ENCODE measurements at places on chromosomes 6 and 20.

DNA sequence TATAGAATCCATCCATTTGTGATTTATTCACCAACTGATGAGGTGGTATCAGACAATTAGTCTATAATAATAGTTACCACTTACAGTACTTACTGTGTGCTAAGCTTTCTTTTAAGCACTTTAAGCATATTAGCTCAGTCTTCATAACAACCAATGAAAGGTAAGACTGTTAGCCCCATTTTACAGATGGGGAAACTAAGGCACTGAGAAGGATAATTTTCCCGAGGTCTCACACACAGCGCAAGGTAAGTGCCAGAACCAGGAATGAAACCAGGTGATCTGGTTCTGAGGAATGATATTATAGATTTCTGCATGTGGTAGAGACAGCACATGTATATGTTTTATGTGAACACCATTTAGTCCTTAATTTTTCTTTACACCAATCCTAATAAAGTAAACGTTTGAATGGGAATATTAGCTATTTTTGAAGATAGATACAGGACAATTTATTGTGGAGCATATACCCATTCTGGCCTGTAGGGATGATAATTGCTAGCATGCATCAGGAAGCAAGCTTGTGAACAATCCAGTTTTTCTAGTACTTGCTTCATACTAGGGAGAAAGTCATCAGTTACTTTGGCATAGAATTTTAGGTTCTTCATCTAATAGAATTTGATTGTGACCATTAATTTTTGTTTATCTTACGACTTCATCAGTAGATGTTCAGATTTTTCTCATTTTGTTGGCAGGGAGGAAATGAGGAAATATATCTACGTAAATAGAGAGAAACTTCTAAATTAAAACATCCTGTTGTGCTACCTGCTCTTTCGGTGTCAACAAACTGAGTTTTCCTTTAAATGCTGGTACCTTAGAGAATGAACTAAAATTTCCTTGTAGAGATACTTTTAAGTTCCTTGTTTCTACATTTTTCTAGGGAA lies 3.0 kb downstream of the YWHAB start:
- DNase-seq: no peak

- no peak for DNase-seq
These were observed 188.9 kb downstream of the TTLL2 start for GRCh38 chr6:167513778-167514177.

- DNase-seq: no peak
These were observed 22.8 kb downstream of the KIF13A start for GRCh38 chr6:17964633-17965032.

- no peak for DNase-seq
These were observed 68.8 kb downstream of the IBTK start for GRCh38 chr6:82178759-82179112.

GRCh38 chr20:38883081-38883980 lies 42.9 kb upstream of the FAM83D start:
- DNase-seq: no peak

- no peak for DNase-seq
These were observed 129.2 kb downstream of the BCKDHB start for GRCh38 chr6:80235647-80236046.

DNA sequence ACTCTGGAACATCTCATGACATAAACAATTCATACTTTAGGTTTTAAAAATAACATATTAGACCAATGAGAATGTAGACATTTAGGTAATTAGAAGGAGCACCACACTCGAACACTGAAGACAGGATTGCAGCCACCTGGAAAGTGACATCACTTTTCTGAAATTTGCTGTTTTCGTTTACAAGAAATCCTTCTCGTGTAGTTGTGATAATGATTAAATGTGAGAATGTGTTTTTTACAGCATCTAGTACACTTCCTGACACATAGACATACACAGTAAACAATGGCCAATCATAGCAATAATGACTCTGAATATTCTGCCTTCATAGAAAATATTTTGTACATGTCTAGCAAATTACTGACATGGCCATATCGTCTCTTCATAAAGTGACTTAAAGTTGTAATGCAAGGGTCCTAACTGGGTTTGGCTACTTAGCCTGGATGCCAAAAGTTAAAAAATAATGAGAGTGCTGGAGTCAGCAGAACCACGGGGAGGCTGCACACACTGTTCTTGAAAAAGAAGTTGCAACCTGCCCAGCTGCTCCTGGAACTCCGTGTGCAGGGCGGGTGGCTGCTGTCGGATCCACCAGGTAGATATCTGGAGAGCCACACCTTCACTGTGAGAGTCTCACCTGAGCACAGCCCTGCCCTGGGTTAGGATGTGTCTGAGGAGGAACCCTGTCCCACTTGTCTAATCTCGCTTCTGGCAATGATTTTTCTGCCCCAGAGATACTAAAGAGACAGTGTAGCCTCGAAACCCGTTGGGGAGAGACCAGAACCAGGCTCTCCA lies 212.9 kb downstream of the QKI start:
- DNase-seq: no peak

GRCh38 chr20:51412333-51412871 lies 130.1 kb downstream of the NFATC2 start:
- no peak for DNase-seq

DNA sequence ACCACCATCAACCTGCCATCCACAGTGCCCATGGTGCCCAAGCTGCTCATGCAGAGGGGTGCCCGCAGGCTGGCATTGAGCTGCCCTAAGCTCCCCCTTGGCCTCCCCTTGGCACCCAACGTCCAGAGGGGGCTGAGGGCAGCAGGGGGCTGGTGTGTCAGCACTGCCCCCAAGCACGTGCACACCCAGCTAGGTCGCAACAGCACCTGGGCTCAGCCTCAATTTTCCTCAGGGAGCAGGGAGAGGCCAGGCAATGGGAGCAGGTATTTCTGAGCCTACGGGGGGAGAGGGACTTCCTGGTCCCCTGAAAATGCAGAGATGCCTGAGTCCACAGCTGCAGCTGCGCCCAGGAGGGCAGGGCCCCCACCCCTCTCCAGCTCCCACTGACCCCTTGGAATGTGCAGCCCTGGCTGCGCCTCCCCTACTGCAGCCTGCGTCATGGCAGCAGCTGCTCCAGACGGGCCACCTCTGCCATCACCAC lies 204.2 kb downstream of the ANKRD60 start:
- no peak for DNase-seq

DNA sequence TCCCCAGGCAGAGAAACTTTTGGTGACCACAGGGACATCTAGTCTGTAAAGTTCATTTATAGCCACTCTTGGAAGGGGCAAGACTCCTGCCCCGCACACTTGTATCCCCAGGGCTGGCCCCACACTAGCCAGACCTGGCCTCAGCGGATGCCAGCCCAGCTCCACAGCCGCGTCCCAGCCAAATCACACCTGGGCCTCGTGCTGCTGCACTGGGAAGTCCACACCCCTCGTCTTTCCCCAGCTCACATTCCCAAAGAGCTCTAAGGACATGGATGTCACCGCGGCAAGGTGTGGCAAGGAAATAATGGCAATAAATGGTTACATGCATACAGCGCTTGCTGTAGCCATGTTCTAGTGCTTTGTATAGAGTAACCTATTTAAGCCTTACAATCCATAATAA lies 8.6 kb downstream of the IP6K3 start:
- no peak for DNase-seq

DNA sequence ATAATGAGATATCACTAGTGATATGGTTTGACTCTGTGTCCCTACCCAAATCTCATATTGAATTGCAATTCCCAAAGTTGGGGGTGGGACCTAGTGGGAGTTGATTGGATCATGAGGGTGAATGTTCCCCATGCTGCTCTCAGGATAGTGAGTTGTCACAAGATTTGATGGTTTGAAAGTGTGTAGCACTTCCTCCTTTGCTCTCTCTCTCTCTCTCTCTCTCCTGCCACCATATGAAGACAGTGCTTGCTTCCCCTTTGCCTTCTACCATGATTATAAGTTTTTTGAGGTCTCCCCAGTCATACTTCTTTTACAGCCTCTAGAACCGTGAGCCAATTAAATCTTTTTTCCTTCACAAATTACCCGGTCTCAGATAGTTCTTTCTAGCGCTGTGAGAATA lies 1002.0 kb upstream of the ADGRB3 start:
- no peak for DNase-seq

DNA sequence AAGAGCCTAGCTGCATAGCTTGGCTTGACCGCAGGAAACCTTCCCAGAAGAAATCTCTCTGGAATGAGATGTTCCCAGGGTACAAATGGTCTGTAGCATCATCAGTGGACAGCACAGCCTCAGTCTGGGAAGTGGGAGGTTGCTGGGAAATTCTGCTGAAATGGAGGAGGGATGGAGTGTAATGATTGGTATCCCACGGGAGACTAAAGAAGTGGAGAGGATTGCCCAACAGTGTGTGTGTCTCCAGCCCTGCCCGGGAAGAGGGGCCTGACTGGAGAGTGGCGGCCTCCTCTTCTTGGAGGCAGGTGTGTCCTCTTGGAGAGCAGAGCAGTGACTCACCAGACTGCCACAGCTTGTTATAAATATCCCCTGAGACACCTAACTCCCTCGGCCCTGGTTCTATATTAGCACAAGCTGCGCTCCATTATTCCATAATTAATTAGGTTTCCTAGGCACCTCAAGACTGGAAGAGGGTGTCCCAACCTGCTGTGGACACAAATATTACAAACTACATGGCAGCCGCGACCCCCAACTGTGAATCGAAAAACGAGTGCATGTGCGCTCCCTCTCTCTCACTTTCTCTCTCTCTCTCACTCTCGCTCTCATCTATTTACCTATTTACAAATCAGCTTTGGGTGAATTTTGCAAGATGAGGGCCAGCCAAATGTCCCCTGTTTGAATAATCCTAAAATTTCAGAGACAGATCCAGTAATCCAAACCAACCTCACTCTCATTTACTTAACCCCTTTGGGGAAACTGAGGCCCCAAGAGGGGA lies 68.8 kb downstream of the FGD2 start:
- no peak for DNase-seq

GRCh38 chr6:74764486-74764885 lies 441.4 kb downstream of the COL12A1 start:
- no peak for DNase-seq

- DNase-seq: no peak
These were observed 55.6 kb upstream of the ATXN1 start for GRCh38 chr6:16816891-16817290.

- no peak for DNase-seq
These were observed 91.5 kb upstream of the GCM1 start for GRCh38 chr6:53240139-53240538.

- DNase-seq: no peak
These were observed 471.4 kb downstream of the ADGRB3 start for GRCh38 chr6:69106511-69106910.

GRCh38 chr6:14932485-14933182 lies 313.2 kb upstream of the JARID2 start:
- no peak for DNase-seq

DNA sequence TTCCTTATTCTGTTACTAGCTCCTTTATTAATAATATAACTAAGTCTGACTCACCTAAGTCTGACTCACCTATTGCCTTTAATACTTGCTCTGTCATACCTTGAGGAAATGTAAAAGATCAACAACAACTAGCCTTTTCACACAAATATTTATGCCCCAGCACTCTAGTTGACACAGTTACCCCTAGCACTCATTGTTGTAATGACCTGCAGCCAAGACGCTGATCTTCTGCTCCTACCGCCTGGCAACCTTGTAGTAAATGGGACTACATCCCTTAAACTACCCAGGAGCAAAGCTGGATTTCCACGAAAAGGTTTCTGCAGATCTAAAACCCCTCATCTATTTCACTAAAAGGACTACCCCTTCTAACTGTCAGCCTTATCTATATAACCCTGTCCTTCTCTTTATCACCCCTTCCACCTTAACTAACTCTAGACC lies 90.0 kb downstream of the PLG start:
- no peak for DNase-seq

DNA sequence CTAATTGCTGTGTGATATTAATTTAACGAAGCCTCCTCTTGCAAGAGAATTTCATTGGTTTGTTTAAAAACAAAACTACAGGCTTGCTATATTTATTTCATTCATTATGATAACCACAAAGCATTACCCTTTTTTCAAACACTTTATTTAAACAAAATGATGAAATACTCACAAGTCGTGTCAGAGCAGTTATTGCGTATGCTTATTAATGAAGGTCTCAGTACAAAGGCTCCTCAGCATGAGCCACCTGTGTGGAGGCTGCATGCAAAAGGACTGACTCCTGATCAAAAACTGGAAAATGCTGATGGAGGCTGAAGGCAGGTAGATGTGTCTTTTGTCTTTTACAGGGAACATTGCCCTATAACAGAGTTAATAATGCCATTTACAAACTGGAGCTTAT lies 130.5 kb downstream of the CRYBG1 start:
- DNase-seq: no peak

- DNase-seq: no peak
These were observed 35.9 kb upstream of the RAB23 start for GRCh38 chr6:57257911-57258541.

DNA sequence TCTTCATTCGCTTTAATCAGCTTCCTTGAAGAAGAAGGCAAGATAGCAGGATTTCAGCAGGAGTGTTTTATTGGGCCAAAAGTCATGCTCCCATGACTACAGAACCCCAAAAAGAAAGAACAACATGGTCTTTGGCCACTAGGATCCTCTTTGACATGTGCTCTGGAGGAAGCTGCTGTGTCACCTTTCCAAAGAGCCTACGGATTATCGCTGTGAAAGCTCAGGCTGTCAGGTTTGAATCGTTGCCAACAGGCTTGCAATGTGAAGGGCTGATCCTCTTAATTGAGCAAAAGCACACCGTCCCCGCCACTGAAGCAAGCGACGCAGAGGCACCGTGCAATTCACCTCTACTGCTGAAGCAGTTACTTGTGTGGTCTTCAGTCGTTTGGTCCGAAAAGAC lies 29.0 kb downstream of the MYLIP start:
- DNase-seq: no peak

DNA sequence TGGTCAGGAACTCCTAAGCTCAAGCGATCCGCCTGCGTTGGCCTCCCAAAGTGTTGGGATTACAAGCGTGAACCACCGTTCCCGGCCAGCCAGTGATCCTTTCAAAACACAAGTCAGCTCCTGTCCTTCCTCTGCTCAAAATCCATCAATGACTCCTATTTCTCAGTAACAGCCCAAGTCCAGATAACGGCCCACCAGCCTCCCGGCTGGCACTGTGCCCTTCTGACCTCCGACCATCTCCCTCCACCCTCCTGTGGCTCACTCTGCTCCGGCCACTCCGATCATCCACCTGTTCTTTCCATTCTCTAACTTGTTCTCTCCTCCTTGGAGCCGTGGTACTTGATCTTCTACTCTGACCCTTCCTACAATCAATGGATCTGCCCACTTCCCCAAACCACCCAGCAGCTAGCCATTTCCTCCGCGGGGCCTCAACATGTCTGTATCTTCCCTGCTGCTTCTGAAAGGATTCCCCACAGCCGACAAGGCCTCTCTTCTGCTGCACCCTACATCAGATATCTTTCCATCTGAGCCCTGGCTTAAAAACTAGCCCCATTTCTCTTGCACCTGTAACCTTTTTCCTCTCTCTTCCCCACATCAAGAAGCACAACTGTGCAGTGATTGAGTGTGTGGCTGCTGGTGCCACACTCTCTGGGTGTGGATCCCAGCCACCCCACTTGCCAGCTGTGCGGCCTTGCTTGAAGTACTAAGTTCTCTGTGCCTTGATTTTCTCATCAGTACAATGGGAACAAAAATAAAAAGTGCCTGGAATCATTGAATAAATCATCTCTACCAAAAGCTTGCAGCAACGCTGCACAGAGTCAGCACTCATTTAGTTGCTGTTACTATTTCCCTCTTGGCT lies 6.1 kb upstream of the ZMYND8 start:
- DNase-seq: no peak

- no peak for DNase-seq
These were observed 54.4 kb downstream of the DTNBP1 start for GRCh38 chr6:15608396-15608795.

GRCh38 chr6:2641044-2641725 lies 109.5 kb downstream of the MYLK4 start:
- no peak for DNase-seq

All from stimulated activated CD8-positive, alpha-beta memory T cell treated with anti-CD3 and anti-CD28 coated beads, Interleukin-2, amount 100 ng/mL, for 48 hours (primary cell).